CD4-positive, alpha-beta memory T cell (primary cell): ENCODE measurements at places on chromosomes 7 and 10. TPM values are rescaled to one million over a fixed set of nuclear protein-coding genes. Genes with fewer than 3 reads are reported as not detected.

ZNF511 gene
- polyA plus RNA-seq: 69.0 TPM

ETV1 gene
- not detected for polyA plus RNA-seq

HSPA12A gene
- 0.14 TPM for polyA plus RNA-seq

MRC1 gene
- polyA plus RNA-seq: not detected

GIMAP4 gene
- 613 TPM for polyA plus RNA-seq

ARHGAP12 gene
- polyA plus RNA-seq: 13.0 TPM

GSAP gene
- 12.5 TPM for polyA plus RNA-seq

TNS3 gene
- polyA plus RNA-seq: 0.11 TPM

- no peak for DNase-seq
Observed at GRCh38 chr10:125200396-125200795, 40.0 kb upstream of the CTBP2 start.

GRCh38 chr10:125003901-125004467 lies 62.1 kb downstream of the ZRANB1 start:
- DNase-seq: no peak

- no peak for DNase-seq
Observed at GRCh38 chr7:50155755-50156154, 62.7 kb upstream of the ZPBP start.

DNA sequence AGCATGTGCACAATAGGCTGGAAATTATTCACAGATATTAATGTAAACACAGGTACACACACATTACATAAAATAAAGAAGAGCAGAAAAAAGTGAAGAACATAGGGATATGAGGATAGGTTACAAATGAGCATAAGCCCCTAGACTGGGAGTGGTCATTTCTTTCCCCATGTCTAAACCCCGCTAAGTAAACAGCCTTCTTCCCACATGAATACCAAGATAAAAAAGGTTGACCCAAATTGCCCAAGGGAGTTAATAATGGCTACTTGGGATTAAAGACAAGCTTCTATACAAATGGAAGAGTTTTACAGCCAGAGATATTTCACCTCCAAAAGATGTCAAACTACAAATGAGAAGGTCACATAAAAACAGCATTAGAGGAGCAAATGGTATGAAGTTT lies 527.1 kb upstream of the CELF2 start:
- DNase-seq: no peak

GRCh38 chr7:44065431-44066110 lies at the start of gene PGAM2:
TSS of gene PGAM2 (minus strand) at chr7:44065567. CDS start at chr7:44065529, 38 bp downstream.
- DNase-seq: no peak

DNA sequence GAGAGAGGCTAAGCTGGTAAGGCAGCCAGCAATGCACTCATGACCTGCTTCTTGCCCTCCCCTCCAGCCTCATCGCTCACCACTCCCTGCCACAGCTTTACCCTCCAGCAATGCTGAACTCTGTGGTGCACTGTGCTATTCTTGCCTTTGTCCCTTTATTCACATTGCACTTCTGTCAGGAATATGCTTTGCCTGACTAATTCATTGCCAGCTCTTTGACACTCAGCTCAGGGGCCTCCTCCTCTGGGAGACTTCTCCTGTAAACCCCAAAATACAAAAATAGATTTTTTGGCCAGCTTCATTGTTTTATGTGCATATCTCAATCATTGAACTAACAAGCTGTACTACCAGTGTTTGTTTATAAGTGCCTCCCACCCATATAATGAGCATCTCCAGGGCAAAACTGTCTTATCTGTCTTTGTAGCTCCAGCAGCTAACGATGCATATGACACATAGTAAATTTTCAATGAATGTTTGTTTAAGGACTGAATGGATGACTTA lies 8.2 kb downstream of the CNNM1 start:
- no peak for DNase-seq

DNA sequence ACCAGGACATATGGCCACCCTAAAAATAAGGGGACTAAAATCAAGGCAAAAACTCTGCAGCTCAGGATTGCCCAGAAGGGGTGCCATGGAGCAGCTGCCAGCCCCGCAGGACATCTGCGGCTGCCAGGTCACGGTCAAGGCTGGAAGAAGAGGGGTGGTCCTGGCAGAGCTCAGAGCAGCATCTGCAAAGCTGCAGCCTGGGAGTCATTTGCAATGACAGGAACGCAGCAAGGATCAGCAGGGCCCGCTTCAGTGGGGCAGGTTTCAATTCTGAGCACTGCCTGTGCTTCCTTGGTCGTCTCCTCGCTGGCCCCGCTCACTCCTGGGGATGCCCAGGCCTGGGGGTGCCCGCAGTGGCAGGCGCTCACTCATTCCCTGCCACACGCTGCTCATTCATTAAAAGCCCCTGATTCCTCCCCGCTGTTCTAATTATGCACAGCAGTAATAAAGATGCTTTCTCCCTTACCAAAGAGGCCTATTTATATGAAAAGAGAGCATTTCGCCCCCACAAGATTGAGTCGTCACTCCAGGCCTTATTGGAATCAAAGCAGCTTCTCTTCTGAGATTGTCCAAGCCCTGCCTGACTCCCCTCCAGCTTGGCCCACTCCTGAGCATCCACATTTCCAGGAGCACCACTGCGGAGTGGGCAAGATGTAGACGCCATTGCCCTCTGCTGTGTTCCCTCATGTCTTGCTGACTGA lies 4.6 kb downstream of the HSPA12A start:
- no peak for DNase-seq

- no peak for DNase-seq
Observed at GRCh38 chr7:127620406-127621233, 2.7 kb upstream of the PAX4 start.

GRCh38 chr10:63614371-63614891 lies 93.2 kb downstream of the REEP3 start:
- no peak for DNase-seq

DNA sequence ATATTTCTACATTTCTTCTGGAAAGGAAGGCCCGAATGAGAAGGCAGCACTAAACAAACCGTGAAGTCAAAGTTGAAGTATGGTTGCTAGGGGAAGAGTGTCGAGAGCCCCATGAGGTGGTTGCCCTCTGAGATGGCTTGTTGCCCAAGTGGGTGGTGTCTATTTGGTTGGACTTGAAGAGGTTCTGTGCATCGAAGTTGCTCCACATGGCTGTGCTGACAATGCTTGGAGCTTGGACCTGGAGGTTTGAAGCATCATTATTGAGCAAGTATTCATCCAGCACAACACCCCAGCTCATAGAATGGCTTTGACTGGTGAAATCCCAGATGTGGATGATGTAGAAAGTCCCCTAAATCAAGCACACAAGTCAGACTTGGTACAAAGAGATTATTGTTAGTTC lies 165.2 kb upstream of the CDCA7L start:
- DNase-seq: no peak

DNA sequence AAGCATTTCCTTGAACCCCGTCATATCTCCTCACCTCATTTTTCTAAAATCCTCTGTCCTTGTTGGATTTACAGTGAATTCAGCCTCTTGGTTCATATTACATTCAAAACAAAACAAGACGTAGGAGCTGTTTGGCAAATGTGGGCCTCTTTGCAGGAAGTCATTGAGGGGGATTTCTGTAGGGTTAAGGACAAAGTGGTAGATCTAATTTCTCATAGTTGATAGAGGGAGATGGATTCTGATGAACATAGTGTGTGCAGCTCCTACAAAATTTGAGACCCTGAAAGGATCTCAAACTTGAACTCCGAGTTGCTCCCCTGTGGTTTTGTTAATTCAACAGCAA lies 682 bp downstream of the TBXAS1 start:
- DNase-seq: peak; percentile 32

DNA sequence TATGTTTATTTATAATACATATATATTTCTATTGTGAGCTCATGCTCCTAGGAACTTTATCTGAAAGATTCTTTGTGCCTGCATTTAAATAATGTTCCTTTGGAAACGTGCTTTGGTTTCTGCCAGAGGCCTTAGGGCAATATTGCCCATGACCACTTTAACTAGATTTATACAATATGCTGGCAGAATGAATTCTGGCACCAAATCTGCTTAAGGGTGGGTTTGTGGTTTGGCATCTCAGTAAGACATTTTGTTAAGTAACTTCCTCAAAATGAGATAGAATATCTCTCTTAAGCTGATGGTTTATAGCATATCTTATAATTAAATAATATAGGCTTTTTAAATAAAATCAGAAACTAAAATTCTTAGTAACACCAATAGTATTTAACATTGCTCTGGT lies 252.9 kb downstream of the RNLS start:
- no peak for DNase-seq

DNA sequence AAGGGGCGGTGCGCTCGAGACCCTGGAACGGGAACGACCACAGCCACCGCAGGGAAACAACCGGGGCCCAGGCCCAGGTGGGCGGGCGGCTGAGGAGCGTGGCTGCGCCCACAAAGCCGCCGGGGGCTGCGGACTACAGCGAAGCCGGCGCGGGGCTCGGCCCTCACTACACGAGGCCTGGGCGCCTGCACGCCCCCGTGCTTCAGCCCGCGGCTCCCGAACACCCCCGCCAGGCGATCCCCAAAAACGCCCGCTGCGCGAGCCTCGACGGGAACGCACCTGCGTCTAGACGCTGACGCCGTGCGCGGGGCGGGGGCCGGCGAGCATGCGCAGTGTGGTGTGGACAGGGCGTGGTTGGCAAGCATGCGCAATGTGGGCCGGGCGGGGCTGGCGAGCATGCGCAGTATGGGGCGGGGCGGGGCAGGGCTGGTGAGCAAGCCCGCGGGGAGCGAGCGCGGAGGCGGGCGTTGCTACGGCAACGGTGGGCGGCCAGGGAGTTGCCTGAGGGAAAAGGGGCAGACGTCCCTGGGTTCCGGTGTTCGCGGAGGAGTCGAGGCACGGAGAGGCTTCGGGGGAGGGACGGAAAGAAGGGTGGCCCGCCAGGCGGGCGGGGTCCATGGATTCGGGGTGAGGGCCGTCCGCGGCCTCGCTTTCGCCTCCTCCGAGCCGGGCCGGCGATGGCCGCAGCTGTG lies at the start of gene RNF32:
Gene RNF32, plus strand, starts transcription at position 518 of the 692 bp plus-strand sequence. CDS start 3,104 bp downstream, outside the sequence.
- DNase-seq: peak; percentile 90

- DNase-seq: no peak
Observed at GRCh38 chr7:102991540-102992214, 78.9 kb downstream of the LRRC17 start.

- no peak for DNase-seq
Observed at GRCh38 chr10:102324061-102324460, 71.4 kb upstream of the NFKB2 start.

GRCh38 chr7:19400758-19401254 lies 255.6 kb upstream of the FERD3L start:
- DNase-seq: no peak

DNA sequence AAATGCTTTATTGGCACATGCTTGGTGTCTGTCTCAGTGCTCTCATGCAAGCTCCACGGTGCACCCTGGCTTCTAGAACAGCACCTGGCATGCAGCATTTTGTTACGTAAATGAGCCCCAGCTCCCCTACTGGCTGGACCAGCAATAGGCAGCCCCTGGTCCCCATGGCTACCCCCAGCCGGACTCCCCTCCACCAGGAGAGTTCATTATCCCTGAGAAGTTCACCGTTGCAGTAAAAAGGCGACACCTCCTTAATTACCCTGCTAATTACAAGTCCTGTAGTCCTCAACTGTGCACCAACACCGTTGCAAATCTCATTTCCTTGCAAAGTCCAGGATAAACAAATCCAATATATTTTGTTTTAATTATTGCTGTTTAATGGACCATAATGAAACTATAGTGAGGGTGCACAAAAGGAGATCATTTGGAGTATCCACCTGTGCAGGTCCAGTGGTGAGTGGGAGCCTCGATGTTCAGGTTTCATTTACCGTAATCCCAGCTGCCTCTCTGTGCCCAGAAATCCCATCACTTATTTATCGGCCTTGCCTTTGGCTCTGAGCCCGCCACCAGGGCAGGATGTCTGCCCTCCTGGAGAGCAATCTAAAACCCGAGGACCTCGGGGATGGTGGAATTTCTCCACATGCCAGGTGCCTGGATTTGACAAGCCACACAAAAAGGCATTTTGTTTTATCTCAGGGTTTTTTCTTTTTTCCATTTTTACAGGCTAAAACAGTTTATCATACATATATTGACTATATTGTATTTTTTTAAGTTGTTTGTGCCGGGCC lies 12.8 kb upstream of the DRGX start:
- DNase-seq: no peak

- DNase-seq: no peak
Observed at GRCh38 chr10:125061557-125062226, 98.7 kb downstream of the CTBP2 start.

GRCh38 chr7:108331971-108332370 lies 124.3 kb downstream of the NRCAM start:
- no peak for DNase-seq

GRCh38 chr7:95669513-95669912 lies 73.2 kb upstream of the PDK4 start:
- no peak for DNase-seq

GRCh38 chr7:7765422-7765821 lies 47.0 kb upstream of the RPA3 start:
- DNase-seq: no peak
